ENCODE measurements at places on chromosomes 11 and 22. TPM values are rescaled to one million over a fixed set of nuclear protein-coding genes. Genes with fewer than 3 reads are reported as not detected.

BAIAP2L2 gene
- total RNA-seq, result 61.2 TPM

- DNase-seq, result no peak
Measured at GRCh38 chr22:26471522-26471921, 12.1 kb downstream of the HPS4 start.

DNA sequence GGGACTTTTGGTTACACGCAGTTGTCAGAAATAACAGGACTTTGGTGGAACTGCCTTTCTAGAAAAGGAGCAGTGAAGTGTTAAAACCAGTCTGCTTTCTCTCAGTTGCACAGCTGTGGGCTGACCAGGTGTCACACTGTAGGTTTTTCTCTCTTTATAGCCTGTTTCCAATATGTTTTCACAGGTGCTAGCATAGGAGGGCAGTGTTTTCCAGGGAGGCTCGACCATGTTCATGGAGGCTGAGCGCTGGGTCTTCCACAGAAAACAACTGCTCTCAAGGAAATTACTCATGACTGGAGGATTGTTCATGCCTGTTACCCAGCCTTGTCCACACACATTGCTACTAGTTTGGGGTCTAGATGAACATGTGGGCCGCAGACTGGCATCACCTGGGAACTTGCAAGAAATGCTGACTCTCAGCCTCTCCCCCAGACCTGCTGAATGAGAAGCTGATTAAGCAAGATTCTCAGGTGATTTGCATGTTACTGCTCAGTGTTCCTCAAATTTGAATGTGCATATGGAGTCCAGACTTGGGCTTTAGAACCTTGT lies 157.7 kb downstream of the MAML2 start:
- DNase-seq, result no peak

DNA sequence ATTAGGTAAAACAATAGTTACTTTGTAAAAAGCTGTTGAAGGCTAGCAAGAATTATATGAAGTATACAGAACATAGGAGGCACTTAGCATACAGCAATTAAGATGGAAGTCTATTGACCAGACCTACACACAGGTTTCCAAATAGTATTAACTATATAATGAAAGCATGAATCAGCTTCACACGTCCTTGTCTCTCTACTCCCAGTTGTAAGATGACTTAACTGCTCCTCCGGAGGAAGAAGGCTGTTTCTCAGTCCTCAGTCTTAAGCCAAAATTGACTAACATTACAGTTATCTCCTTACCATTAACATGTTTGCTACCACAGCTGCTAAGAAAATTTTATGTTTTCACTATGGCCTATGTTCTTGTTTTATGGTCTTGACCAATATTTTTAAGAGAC lies 24.7 kb downstream of the SIK3 start:
- no peak for DNase-seq

GRCh38 chr11:75388386-75389275 lies 10.7 kb upstream of the RPS3 start:
- peak; percentile 79 for DNase-seq

- no peak for DNase-seq
Measured at GRCh38 chr22:40463683-40464082, 93.3 kb downstream of the SGSM3 start.

BIK gene
- total RNA-seq, result 22.6 TPM

TRABD gene
- 63.5 TPM for total RNA-seq

DNA sequence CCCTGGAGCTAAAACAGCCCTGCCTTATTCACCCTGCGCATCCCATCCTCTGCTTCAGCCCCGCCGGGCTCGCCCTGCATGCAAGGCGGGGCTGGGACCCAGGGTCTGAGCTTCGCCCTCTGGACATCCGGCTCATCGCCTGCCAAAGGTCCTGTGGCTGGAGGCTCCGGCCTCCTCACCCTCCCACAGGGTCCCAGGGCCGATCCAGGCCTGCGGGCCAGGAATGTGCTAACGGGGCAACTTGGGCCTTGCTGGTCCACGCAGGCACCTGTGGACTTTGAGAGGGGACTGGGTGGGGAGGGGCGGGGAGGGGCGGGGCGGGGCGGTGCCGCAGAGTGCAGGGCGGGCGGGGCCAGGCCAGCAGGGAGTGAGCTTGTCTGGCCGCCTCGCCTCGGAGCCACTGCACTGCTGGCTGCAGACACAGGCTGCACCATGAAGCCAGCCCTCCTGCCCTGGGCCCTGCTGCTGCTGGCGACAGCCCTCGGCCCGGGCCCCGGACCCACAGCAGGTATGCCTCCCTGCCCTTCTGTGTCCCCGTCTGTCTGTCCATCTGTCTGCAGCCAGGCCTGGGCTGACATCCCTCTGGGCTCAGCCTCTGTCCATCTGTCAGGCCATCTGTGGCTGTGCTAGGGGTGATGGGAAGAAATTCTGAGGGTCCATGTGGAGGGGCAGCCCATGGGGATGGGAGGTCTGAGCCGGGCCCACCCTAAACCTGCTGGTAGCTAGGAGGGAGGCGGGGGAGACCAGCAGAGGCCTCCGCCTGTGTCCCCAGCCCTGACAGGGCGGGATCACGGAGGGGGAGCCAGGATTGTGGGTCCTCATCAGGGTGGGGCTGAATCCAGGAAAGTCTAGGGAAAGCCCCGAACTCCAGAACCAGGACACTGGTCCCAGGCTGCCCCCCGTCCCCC lies at the start of gene SUSD2:
SUSD2 (plus strand) TSS at position 400 of the 908 bp plus-strand sequence; CDS start at position 433, 33 bp downstream.
- DNase-seq, result no peak

DNA sequence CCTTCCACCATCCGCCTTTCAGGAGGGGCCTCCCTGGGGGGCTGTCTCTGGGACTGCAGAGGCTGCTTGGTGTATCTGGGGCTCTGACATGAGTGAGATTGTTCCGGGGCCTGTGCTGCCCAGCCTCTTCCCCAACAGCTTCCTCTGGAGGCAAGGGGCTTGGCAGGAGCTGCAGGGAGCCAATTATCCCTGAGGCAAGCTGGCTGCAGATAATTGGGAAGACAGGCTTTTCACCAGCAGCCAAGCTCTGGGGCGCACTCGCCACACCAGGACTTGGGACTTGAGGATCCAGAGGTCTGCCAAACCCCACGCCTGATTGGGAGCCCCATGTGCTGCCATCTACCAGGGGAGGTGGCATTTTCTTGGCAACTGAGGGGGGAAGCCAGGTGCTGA lies 15.6 kb upstream of the RTN4R start:
- DNase-seq, result no peak

ATM gene
- total RNA-seq, result 24.3 TPM

TMEM191B gene
- total RNA-seq, result 6.7 TPM

- no peak for DNase-seq
Measured at GRCh38 chr11:134956450-134957210, 544.6 kb upstream of the B3GAT1 start.

DNA sequence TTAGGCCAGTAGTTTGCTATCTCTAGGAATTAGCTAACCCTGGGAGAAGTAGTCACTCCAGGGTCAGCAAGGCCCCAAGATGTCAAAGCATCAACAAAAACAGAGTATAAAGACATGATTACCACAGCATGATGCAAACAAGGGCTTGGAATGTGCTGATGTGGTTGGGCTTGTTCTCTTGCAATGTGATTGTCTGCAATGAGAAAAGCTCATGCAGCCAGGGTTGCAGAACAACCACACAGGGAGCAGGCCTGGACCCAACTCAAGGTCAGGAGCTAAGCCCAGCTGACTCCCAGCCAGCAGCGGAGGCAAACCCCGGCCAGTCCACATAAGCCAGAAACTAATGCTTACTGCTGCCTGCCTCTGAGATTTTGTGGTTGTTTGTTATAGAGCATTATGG lies 132.4 kb upstream of the ZC3H12C start:
- peak; percentile 18 for DNase-seq

- no peak for DNase-seq
Measured at GRCh38 chr11:94279996-94280395, 24.4 kb upstream of the IZUMO1R start.

UBQLN3 gene
- total RNA-seq, result not detected

GRCh38 chr11:126482586-126483108 lies 127.2 kb downstream of the ST3GAL4 start:
- peak; percentile 1 for DNase-seq

All from left colon (tissue), 2 donors.